ENCODE measurements at places on chromosomes 1 and 21.

GRCh38 chr1:47849005-47849521 is 148.1 kb downstream of the TRABD2B start:
- no peak for DNase-seq

- no peak for DNase-seq
These were observed 18.7 kb downstream of the MIER1 start for GRCh38 chr1:66943361-66943969.

DNA sequence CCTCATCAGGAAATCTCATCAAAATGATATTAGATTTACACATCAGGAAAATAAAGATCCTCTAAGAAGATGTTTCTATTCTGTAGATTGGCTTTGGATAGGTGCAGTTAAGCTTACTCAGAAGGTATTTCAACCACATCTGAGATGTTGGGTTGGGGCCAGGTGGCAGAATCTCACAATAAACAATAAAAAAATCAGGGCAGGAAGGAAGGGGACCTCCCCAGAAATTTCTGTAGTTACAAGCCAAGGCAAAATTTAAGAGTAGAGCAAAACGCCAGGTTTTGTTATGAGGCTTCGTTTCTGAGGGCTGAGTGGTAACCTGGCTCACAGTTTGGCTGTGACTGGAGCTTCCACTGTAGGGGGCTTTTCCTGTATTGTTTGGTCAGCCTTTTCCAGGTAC is 84.8 kb downstream of the HUNK start:
- no peak for DNase-seq

- no peak for DNase-seq
These were observed 11.6 kb downstream of the MED18 start for GRCh38 chr1:28340221-28340974.

DNA sequence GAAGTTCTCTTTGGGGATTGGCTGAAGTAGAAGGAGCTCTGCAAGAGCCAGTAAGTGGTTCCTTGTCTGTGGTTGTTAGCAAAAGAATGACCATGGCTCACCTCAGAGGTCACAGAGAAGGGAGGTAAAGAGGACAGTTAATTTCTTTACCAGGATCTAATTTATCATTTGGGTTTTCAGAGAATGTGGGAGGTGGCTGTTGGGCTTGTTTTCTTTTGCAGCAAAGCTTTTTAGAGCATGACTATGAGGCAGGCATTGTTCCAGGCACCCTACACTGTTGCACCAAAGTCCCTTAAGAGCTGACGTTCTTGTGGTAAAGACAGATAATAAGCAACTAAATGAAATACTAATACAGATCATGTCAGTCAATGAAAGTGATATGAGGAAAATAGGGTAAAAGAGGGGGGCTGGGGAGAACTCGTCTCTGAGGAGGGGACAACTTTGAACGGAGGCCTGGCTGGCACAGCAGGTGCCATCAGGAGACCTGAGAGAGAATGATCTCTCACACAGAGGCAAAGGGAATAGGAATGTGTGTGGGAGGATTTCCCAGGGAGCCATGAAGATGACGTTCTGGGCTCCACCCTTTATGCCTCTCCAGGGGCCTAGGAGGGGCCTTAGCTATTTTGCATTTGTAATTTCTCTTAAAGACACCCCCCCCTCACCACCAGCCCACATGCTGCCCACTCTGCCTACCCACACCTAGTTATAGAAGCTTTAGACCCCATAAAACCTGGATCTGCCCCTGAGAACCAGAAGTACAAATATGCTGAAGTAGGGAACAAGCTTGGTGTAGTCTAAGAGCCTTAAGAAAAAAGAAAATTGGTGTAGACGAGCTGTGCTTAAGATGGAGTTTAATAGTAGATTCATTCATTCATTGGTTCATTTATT is 177.5 kb downstream of the ROR1 start:
- no peak for DNase-seq

DNA sequence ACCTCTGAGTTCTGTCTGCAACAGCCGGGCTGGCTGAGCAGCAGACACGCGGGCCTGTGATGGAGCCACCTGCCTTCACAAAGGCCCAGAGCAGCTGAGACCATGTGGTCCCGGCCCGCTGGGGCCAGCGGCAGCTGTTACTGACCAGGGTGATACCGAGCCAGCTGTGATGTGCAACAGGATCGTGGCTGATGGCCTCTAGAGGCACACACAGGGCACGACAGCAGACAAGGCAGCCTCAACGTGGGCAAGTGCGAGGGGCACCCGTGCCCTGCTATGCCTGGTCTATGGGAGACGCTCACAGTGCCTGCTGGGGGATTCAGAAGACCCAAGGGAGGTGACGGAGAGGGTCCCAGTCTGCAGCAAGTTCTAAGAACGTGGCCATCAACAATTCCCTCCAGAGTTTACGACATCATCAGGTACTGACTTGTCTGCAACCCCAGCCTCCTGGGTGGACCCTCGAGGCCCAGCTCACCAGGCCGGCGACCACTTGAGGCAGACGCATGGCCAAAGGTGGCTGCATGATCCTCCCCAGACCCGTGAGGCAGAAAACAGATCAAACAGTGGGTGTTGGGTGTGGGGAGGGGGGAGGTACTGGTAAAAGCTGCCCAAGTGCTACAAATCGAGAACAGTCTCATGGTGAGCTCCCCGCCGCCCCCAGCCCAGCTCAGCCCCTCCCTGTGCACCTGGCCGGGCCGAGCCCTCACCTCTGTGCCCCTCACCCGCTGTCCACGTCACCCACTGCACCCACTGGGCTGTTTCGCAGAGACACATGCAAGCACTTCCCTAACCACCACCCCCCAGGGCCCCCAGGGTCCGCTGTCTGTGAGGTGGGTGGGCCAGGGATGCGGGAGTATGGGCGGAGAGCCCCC is 6.0 kb downstream of the POFUT2 start:
- DNase-seq = no peak
